ENCODE measurements at places on chromosomes 2 and 18.

DNA sequence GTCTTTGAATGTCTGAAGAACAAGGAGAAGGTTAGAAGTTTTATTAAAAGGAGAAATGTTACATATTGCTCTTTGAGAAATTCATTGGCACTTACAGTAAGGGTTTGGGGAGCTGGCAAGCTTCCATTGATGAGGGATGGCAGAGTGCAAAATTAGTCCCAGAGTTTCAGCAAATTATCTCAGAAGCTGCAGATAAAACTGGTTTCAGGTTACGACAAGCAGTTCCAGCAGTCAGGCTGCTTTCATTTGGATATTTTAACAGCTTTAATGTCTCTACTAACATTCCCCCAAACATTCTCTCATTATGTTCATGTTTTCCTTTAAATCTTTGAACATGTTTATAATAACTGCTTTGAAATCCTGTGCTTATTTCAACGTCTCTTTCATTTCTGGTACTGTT is 153.1 kb downstream of the TTC27 start:
- no peak for DNase-seq

GRCh38 chr18:32750328-32750727 is 22.5 kb downstream of the KLHL14 start:
- no peak for DNase-seq

DNA sequence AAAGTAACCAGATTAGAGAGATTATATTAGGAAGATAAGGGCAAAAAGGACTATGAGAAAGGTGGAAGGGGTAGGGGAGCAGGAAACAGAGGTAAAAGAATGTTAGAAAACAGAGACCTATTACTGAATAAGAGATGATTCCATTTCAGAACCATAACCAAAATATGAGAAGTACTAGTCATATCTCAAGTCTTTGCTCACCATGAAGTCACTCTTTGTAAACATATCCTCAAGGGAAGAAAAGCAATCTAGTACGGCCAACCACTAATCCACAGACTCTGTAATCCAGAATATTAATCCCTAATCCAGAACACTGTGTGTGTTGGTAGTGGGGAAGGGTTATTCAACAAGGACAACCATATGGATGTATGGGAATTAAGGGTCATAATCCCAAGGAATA is 92.0 kb downstream of the CDCA7 start:
- DNase-seq: no peak

GRCh38 chr2:85893428-85894258 is 4.9 kb upstream of the ST3GAL5 start:
- no peak for DNase-seq

DNA sequence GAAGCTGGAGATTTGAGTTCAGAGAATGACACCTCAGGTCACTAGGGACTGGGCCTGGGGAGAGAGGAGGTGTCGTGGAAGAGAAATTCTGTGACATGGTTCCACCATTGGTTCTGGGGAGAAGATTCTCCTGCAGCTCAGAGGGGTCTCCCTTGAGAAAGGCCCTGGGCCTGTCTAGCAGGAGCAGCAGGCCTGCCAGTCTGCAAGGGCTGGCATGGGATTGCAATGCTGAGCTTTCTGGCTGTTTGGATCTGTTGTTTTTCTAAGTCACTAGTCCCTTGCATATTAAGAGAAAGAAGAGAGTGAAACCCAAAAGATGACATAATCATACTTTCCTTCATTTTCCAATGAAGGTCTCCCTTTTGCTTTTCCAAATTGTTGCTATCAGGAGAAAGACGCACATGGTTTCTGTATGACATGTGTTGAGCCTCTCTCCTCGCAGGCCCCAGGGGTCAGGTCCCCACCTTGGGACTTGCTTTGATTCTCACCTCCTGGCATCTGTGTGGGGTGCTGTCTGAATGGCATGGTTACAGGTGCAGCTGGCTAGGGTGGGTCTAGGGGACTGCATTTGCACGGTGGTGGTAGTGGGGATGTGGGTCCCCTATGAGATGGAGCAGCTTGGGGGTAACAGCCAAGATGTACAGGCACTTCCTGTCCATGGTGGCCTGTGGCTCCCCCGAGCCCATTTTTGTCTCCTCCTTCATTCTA is 117.8 kb downstream of the GLI2 start:
- DNase-seq: no peak

DNA sequence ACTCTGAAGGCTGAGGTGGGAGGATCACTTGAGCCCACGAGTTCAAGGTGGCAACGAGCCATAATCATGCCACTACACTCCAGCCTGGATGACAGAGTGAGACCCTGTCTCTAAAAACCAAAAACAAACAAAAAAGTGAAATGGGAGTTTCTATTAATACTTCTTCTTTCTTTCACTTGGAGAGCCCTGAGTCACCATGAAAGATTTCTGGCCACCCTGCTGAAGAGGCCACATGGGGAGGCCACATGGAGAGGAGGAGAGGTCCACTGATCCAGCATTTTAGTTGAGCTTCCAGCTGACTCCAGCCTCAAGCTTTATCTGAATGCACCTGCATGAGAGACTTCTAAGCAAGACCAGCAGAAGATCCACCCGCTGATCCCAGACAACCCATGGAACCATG is 74.2 kb upstream of the LAPTM4A start:
- no peak for DNase-seq

DNA sequence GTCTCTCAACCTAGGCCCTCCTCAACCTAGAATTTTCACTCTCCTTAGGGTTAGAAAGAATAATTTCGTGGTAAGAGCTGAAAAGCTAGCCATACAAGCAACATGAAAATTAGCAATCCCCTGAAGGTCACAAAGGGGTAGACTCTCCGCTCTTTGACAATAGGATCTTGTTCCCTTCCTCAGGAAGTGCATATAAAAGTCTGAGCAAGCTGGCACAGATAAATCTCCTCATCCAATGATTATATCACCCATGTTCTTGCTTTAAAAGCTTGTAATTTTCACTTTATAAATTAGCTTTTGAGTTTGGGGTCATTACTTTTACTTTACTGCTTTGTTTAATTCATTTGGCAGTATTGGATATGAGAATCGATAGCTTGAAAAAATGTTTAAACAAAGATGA is 852.3 kb upstream of the CRIM1 start:
- DNase-seq: no peak

- DNase-seq: no peak
Measured at GRCh38 chr2:37529830-37530415, 141.5 kb downstream of the CDC42EP3 start.

DNA sequence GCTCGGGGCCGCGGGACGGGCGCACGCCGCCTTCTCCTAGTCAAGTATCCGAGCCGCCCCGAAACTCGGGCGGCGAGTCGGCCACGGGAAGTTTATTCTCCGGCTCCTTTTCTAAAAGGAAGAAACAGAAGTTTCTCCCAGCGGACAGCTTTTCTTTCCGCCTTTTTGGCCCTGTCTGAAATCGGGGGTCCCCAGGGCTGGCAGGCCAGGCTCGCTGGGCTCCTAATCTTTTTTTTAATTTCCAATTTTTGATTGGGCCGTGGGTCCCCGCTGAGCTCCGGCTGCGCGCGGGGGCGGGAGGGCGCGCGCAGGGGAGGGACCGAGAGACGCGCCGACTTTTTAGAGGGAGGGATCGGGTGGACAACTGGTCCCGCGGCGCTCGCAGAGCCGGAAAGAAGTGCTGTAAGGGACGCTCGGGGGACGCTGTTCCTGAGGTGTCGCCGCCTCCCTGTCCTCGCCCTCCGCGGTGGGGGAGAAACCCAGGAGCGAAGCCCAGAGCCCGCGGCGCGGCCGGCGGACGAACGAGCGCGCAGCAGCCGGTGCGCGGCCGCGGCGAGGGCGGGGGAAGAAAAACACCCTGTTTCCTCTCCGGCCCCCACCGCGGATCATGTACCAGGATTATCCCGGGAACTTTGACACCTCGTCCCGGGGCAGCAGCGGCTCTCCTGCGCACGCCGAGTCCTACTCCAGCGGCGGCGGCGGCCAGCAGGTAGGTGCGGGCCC is 617 bp downstream of the FOSL2 start:
- DNase-seq: no peak

- no peak for DNase-seq
Measured at GRCh38 chr2:220276741-220277444, 649.5 kb downstream of the SLC4A3 start.

DNA sequence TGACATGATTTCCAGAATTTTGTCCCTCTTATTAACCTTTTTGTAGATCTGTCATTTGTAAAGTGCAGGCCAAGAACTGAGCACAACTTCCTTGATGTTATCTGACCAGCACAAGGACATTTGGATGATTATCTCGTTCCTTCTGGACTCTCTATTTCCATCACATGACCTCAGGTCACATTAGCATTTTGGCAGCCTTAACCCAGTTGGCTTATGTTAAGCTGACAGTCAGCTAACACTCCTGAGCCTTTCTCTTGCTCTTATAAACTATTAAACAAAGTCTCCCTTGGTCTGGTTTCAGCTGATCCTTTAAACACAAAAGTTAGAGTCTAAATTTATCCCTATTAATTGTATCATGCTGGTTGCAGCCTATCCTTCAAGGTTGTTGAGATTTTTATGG is 167.2 kb upstream of the RBBP8 start:
- DNase-seq: no peak

GRCh38 chr2:60140185-60140584 is 413.3 kb downstream of the BCL11A start:
- no peak for DNase-seq

DNA sequence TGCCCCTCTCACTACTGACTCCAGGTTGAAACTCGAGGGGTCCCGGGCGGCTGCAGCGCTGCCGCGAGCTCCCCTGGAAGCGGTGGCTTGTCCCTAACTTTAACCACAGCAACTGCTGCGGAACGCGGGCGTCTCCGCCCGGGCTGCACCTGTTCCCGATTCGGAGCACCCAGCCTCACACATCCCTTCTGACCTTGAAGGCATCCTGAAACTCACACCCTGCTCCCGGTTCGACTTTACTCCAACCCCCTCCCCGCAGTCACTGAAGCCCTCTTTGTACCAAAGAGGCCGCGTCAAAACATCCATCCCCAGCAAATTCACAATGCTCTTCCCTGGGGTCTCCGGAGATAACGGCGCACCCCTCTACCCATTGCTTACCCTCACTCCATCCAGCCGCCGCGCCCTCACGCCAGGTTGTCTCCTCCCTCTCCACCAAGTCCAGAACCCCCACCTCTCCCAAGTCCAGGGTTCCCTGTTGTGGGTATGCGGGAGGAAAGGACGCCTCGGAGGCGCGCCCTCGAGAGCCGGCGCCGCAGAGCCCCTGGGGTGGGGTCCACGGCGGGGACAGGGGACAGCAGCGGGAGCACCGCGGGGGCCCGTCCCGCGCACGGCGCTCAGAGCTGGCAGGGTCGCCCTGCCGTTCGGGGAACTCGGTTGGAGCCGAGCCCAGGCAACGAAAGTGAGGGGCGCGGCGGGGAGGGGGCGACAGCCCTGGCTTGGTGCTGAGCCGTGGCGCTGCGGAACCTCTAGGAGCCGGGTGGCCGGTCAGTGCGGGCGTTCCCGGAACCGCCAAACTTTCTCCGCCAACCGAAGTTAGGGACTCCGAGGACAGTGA is 934 bp downstream of the MYO5B start:
- no peak for DNase-seq

GRCh38 chr2:15307526-15307925 is 253.6 kb downstream of the NBAS start:
- no peak for DNase-seq

DNA sequence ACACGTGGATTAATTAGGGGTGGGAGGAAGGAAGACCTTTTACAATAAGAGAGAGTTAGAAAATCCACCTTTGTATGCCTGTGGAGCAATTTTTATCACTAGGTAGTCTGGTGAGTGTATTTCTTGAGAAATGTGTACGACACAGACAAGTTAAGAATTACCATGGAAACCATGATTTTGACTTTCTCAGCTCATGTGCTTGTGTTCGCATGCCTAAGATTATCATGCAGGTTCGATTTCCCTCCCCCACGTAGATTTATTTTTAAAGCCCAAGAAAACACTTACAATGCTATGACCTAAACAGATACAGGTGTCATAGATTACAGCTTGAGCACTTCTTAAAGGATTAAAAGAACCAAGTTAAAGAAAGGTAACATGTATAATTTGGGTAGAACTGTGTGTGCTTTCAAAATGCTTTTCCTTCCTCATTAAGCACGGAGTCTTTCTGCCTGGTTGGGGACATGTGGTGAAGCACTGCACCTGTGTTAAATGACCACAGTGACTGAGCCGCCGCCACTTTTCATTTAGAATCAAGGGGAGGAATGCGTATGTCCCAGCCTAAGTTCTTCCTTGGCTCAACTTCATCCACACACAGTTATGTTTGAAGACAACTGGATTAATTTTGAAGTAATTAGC is 16.6 kb downstream of the SERTAD2 start:
- DNase-seq: no peak

- no peak for DNase-seq
Measured at GRCh38 chr2:10892796-10893350, 18.9 kb upstream of the KCNF1 start.

GRCh38 chr2:177075254-177075653 is 137.3 kb upstream of the HNRNPA3 start:
- no peak for DNase-seq

DNA sequence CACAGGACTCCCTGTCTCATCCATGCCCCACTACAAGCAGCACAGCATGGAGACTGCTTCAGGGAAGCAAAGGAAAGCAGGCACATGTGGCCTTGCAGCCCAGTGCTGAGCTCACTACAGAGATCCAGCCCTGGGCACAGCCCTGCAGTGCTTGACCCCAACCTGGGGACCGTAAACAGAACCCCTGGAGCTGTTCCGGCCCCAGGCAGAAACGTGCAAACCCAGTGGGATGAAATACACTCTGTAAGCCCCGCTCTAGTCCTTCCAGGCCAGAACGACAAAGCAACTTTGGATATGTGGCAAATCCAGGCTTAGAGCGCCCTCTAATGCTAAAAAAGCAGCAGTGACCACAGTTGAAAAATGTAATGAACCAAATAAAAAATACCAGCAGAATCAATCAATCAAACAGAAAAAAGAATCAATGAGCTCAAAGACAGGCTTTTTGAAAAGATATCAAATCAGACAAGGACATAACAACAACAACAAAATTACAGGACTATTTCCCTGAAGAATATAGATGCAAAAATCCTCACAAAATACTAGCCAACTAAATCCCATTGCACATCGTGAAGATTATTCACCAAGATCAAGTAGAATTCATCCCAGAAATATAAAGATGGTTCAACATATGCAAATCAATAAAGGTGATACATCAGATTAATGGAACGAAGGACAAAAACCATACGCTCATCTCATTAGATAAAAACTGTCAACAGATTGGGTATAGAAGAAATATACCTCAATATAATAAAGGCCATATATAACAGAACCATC is 45.6 kb downstream of the ZNF519 start:
- DNase-seq: no peak

DNA sequence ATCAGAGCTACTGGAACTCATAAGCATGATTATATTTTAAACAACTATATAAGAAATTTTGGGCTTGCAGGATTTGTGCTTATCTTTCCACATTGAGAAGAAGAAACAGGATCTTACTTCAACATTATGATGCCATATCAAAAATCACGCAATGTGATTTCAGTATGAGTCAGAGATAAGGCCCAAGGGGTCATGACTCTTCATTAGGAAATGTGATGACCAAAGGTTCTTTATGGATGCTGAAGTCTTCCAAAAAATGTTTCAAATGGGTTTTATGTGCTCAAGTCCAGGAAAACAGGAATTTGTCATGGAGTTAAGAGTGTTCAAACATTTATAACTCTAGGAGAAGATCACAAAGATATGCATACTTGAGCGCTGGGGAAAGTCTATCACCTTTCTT is 7.8 kb upstream of the SERPINB2 start:
- DNase-seq: no peak
